EL (cell line): ENCODE measurements at places on chromosomes 1 and 21.

DNA sequence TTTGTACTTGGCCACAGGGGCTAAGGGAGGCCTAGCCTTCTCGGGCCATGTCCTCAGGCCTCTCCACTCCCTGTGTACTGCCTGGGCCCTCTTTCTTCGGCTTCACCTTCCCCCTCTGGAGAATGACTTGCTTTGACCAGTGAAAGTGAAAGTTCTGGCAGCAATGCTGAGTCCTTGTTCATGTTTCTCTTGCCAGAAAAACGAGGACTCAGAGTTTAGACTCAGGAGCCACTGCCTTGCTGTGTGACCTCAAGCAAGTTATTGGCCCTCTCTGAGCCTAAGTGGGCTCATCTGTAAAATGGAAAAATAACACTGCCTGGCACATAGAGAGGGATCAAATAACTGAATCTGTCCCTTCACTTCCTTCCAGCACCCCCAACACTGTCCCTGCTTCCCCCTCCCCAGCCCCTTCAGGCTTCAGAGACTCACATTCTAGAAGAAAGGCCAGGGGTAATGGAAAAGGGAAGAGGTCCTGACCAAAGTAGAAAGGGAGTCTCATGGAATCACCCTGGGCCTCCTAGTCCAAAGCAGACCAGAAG, 1.5 kb downstream of the C1QA start:
- DNase-seq, result no peak

- DNase-seq, result no peak
Observed at GRCh38 chr1:104125970-104126369, 376.3 kb downstream of the AMY1C start.

- DNase-seq, result peak; percentile 80
Observed at GRCh38 chr1:84632673-84633434, 57.4 kb downstream of the SSX2IP start.

GRCh38 chr1:247419336-247419735, 3.4 kb downstream of the NLRP3 start:
- DNase-seq, result no peak

DNA sequence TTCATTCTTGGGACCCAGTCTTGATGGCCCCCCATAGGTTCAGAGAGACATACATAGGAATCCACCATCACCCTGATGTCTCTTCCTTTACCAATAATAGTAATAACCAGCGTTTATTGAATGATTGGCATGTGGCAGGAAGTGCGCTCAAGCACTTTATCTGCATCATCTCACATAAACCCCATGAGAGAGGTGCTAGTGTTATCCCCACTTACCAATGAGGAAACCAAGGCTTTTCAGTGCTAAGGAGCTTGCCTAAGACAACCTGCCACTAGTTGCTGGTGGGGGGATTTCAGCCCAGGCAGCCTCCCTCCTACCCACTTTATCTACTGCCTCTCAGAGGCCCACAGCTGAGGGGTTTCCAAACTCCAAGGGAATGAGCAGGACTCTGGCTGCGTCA, 7.7 kb downstream of the LGR6 start:
- no peak for DNase-seq

- DNase-seq, result no peak
Observed at GRCh38 chr21:41865002-41865777, 14.0 kb downstream of the PRDM15 start.

- DNase-seq, result no peak
Observed at GRCh38 chr1:10665226-10665625, 131.2 kb downstream of the CASZ1 start.

DNA sequence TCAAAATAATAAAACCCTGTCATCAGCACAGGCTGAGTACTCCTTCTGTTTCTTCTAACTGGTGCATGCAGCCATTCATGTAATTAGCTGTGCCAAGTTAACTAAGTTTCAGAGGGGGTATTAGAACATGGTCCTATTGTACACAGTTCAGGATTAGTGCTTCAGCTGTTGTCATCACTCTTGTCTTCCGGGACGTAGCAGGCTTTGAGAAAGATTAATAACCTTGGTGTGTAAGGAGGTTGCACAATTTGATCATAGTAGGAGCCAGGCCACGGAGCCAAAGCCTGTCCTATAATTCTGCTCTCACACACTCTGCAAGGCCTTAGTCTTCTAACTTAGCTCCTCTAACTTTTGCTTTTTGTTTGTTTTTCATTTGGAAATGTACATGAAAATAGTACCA, 44.7 kb downstream of the PTGFRN start:
- DNase-seq, result no peak

DNA sequence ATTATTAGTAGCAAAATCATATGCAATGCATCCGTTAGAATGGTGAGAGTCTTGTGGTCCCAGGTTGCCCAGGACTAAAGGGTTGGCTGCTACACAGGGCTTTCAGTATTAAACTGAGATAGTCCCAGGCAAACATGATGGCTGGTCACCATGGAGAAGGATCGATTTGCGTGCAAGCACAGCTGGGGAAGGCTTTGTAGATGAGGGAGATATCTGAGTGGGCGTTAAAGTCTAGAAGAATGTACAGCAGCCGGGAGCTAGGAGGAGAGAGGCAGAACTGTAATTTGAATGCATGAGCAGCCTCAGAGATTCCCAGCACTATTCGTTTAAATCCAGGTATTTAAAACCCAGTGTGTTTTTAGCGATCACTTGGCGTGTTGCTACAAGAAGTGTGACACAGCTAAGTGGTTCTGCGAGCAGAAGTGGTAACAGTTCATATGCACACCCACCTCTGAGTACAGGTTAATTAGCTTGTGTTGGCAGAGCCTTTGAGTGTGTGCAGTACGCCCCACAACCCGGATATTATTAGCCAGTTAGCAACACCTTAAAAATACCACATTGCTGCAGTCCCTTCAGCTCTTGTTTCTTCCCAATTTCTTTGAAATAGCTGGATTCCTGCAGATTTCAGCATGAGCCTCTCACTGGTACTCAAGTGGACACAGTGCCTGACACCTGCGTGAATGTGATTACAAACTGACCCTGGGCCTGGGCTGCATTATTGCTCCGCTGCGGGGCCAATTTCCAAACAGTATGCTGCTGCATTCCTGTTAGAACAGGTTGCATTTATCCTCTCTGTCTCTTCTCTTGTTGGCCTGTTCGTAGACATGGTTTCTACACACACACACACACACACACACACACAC, 67.2 kb upstream of the SCAF4 start:
- DNase-seq, result no peak

DNA sequence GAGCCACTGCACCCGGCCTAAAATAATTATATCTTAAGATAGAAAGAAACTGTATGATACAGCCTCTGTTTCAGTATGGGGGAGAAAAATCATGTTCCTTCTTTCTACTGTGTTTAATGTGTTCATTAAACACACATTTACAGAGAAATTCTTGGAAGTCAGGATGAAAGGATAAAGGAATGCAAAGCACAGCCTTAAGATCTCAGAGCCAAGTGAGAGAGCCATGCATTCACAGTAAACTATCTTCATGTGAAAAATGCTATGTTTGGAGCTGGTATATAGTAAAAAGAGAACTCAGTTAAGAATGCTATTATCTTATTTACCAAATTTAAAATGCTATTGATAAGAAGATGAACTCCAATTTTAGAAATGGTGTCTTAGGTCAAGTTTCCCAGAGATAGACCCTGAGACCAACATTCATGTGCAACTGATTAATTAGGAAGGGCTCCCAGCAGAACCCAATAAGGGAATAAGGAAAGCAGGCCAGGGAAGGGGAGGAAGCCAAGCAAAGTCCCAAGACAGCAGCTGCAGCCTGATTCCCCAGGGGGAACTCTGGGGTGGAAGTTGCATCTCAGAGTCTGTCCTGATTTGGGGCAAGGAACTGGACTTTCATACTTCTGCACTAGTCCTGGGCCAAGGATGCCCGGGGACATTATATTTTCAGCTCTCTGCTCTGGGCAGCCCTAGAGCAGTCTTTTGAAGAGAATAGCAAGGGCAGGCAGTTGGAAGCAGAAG, 130.0 kb upstream of the ZNF648 start:
- DNase-seq, result no peak

GRCh38 chr1:67650061-67650460, 34.9 kb upstream of the GADD45A start:
- no peak for DNase-seq

DNA sequence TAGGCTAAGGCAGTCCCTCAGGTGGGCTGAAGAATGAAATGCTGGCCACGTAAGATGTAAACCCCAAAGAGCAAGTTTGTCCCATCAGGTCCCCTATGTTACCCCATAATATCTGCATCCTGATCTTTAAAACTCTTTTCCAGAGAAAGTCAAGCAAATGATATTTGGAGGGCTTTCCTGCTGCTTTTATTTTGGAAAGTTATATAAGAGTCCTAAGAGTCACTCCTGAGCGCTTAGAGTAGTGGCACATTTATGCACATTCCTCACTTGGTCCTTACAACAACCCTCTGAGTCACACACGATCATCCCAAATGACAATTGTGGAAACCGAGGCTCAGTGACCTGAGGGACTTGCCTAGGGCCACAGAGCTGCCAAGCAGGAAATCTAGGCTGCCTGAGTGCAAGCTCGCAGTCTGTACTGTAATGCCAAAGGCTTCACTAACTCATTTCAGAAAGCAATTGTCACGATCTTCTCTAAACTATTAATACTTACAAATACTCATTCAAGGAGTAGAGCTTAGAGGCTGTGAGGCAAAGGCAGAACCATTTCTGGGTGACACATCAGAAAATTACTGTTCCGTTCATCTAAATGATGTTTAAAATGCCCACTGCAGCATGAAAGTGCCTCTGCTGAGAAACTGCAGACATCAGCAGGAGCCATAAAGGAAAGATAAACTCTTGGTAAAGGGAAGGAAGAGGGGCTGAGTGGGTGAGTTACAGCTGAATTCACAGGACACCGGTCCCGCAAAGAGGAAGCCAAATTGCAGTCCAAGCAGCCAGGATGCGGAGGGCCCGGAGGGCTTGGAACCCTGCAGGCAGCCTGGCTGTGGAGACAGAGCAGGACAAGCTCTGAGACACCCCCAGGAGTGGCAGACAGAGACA, 30.8 kb downstream of the CAPZB start:
- DNase-seq, result no peak

GRCh38 chr1:55310505-55310971, 95.4 kb upstream of the USP24 start:
- peak; percentile 99 for DNase-seq

DNA sequence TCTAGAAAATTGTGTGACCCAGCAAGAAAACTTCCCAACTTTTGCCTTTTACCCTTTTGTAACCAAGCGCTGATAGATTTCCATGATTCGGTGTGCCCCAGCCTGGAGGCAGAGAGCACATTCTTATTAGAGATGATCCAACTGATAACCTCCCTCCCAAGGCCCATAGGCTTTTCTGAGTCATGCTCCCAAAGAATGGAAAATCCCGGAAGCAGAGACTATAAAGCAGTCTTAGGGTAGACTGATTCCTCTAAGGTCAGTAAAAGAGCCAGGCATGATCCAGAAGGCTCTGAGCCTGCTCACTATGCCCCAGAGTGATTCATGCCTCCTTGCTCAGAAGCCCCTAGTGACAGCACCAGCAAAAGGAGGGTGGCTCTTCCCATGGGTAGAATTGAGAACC, 4.3 kb downstream of the CAMK1G start:
- DNase-seq, result peak; percentile 94

- peak; percentile 84 for DNase-seq
Observed at GRCh38 chr1:10980094-10980577, 32.3 kb upstream of the TARDBP start.

DNA sequence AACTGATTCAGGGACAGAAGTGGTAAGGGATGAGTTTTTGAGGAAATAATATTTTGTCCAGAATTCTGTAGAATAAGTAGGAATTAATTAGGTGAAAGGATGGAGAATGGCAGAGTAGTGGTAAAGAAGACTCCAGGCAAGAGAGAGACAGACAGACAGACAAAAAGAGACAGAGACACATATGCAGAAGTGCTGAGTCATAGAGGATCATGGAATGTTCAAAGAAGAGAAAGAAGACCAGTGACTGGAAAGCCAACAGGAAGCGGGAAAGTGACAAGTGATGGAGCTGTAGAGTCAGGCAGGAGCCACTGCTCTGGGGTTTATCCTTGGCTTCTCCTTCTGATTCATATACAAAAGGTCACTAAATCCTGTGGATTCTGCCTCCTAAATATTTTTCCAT, 85.9 kb downstream of the UROD start:
- DNase-seq, result peak; percentile 36

DNA sequence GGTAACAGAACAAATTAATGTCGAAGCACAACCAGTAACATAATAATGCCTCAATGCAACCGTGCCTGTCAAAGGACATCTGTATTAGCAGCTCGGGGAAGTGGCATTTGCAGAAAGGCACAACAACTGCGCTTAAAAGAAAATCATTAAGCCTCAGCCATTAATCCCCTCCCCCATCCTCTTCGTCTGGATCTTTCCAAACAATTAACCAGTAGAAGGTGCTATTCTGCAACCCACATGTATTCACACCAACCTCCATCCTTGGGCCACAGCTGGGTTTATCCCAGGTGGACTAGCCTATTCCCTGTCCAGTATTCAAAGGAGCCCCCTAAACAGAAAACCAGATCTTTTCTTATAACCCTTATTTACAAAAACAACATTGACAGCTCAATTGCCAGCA, 2.6 kb downstream of the RERE start:
- no peak for DNase-seq

DNA sequence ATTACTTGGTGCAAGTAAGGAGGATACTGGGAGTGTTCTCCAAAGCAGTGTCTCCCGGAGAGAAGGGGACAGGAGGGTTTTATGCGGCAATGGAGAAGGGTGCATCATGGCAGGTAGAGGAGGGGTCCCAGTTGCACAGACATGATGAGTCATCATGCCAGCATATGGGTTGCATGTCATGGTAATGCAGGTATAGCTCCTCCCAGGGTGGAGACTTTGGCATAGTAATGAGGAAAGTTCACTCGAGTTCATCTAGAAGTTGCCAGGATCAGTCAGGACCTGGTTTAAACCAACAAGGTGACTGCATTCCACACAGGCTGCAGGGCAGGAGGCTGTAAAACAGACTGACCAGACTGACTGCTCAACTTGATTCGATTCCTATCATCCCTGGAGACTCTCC, 355.7 kb upstream of the DUSP10 start:
- no peak for DNase-seq

GRCh38 chr1:61110554-61110953, 28.2 kb downstream of the NFIA start:
- DNase-seq, result no peak

DNA sequence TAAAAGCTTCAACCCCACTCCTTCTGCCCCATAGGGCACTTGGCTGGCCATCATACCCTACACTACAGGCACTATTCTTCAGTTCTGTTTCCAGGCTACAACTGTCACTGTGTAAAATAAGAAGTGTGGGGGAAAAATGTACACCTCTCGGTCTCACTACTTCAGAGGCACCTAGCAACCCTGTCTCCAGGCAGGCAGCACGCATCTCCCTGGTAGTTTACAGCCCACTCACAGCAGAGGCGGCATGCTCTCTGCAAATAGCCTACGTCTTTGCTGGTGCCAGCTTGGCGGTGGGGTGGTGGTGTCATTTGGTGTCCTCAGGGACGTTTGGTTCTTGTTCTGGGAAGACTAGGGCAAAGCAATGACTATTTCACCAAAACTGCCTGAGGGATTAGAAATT, 48.2 kb upstream of the BTG3 start:
- no peak for DNase-seq

GRCh38 chr1:236904892-236905741, 99.1 kb downstream of the MT1HL1 start:
- peak; percentile 85 for DNase-seq
